ENCODE measurements at places on chromosomes 12 and 14.

DNA sequence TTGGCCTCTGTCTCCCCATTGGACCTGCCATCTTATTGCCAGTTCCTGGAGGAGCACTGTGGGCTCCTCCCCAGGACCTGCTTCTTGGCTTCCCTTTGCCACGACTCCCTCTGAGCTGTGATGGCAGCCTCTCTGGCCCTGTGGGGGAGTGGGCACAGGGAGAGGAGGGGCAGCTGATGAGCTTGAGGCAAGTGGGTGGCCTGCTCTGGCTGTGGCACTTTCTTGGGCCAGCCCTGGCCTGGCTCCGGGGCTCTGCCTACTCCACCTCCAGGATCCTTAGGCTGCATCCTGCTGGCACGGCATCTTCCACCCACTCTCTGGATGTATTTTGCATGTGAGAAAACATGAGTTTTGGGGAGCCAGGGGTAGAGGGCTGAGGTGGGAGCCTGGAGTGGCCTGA, 32.6 kb upstream of the MUCL1 start:
- DNase-seq = no peak

DNA sequence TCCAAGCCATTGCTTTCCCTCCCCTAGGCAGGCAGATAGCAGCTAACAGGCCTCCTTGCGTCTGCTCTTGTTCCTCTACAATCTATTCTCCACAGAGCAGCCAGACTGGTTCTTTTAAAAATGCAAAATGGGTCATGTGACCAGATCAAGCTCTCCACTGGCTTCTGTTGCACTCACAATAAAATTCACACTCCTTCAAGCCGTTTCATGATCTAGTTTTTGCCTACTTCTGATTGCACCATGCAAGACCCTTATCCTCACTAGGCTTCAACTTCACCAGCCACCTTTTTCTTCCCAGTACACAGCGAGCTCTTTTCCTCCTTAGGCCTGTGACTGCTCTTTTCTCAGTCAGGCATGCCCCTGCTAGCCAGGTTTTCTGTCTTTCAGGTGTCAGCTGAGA, 6.1 kb upstream of the KRAS start:
- no peak for DNase-seq

DNA sequence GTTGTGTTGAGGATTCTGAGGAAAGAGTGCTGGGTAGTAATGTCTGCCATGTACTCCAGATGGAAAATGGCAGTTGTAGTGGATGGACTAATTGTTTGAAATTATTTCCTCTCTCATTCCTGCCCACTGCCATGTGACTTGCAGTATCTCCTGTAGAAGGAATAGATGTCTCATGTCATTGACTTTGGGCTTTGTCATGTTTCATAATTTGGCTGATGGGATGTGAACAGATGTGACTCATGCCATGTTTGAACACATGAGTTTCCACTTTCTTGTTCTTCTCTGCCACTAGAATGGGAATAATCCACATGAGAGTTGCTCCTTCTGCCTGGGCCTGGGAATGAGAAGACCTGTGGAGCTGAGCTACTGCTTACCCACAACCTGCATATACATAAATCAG, 2.4 kb upstream of the CALCOCO1 start:
- DNase-seq = no peak

GRCh38 chr12:70329728-70330127, 36.4 kb upstream of the KCNMB4 start:
- no peak for DNase-seq

DNA sequence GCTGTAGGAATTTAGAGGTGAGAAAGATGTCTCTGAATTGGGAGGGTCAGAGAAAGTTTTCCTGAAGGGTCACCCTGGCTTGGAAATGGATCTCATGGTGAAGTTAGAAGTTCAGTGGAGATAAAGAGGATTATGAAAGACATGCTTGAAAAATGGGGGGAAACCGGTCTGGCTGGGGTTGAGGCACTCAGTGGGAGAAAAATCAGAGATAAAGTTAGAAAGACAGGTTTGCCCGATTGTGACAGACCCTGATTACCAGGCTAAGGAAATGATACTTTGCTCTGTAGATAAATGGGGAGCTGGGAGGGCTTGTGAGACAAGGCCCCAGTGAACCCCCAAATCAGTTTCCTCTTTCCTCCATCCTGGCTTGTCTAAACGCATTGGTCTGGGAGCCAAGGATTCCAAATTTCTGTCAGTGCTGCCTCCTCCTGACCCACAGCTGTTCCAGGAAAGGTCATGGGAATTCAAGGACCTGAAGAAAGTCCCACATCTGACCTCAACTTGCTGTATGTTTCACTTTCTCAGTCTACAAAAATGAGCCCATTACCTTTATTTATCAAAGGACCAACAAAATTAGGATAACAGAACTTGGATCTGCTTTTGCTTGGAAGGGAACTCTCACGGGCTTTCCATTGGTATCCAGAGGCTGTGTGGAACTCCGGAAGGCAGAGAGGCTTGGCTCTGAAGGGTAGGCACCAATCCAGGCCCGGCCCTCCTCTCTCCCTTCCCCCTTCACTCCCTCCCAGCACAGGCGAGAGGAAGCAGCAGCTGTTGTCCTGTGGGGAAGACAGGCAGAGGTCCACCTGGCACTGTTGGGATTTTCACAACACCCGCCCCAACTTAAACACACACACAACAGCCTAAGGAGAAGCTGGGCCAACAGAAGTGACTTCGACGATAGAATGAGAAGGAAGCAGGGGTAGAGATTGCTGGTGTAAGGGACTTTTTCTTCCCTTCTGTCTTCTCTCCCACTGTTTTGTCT, 3.4 kb upstream of the RNASE7 start:
- no peak for DNase-seq
